Fibroblast of skin of abdomen (primary cell): ENCODE measurements at places on chromosomes 12 and 14.

GRCh38 chr12:48991247-48992050 lies 7.7 kb downstream of the DDN start:
- DNase-seq = no peak

DNA sequence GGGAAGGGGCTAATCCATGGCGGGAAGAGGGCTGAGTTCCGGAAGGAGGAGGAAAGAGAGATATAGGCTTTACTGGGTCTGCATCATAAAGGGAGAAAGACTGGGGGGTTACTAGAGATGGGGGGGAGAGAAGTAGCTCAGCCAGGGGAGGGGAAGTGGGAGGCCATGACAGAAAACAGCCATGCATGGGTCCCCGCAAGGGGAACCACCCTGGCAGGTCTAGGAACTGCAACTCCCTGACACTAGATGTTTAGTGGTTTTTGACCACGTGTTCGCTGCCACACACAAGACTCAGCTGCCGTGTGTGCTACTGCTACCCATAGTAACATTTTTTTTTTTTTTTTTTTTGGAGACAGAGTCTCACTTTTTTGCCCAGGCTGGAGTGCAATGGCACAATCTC lies 145.0 kb downstream of the RIMBP2 start:
- DNase-seq = no peak

DNA sequence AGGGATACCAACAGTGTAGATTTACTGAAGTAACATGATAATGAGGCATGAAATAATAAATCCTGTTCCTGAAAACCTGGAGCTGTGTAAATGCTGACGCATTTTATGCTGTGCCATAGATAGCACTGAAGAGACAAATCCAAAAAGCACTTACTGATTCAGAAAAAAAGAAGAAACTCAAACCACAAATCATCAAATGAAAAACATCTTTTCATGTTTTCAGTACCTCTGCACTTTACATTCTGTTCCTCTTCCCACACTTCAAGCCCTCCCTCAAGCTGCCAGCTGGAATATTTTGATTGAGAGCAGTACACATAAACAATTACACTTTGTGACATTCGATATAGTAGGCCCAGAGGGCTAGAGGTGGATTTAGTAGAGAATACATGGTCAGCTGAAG lies 362.3 kb downstream of the NAV3 start:
- peak; percentile 69 for DNase-seq

- no peak for DNase-seq
These were observed 20.8 kb downstream of the FAM222A start for GRCh38 chr12:109734219-109735000.

DNA sequence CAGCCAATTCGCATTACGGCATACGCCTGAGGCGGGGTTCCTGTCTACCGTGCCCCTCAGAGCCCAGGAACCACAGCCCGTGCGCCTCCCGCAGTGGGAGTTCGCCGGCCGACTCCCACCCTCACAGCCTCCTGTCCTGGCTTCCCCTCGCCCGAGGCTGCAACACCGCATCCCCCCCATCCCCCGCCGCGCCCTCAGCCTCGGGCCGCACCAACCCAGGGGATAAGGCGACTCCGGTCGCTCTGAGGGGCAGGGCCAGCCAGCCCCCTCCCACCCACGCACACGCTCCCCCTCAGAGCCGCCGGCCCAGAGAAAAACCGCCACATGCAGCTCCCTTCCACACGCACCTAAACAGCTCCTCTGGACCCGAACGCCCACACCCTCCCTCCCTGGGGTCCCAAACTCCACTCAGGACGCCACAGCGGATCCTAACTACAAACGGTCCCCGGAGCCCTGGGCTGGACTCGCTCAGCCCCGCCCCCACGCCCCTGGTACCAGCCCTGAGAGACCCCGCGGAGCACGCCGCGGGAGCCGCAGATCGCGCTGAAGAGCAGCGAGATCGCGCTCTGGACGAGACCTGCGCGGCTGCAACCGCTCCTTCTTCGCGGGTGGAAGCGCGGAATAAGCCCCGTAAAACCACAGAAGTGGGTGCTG lies at the start of gene C14orf39:
TSS of gene C14orf39 (minus strand) at position 466 of the 654 bp plus-strand sequence. CDS start 985 bp downstream, outside the sequence.
- peak; percentile 50 for DNase-seq

GRCh38 chr12:100953677-100954076 lies 159.1 kb downstream of the ANO4 start:
- no peak for DNase-seq

DNA sequence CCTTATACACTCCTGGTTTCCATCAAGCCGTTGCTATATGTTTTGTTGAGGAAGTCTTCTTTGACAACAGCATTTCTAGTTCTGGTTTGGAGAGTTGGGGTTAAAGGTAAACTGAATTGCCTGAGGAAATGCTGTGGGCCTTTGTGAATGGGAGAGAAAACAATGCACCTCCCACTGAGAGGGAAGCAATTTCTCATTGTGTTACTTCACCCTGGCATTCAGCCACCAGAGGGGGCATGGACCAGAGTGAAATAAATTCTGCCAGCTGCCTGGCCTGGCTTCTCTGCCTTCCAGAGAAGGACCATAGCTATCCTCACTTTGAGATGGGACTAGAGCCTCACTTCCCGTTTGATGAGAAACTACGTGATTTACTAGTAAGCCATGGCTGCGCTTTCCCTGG lies 475.3 kb downstream of the EGLN3 start:
- DNase-seq = peak; percentile 21

DNA sequence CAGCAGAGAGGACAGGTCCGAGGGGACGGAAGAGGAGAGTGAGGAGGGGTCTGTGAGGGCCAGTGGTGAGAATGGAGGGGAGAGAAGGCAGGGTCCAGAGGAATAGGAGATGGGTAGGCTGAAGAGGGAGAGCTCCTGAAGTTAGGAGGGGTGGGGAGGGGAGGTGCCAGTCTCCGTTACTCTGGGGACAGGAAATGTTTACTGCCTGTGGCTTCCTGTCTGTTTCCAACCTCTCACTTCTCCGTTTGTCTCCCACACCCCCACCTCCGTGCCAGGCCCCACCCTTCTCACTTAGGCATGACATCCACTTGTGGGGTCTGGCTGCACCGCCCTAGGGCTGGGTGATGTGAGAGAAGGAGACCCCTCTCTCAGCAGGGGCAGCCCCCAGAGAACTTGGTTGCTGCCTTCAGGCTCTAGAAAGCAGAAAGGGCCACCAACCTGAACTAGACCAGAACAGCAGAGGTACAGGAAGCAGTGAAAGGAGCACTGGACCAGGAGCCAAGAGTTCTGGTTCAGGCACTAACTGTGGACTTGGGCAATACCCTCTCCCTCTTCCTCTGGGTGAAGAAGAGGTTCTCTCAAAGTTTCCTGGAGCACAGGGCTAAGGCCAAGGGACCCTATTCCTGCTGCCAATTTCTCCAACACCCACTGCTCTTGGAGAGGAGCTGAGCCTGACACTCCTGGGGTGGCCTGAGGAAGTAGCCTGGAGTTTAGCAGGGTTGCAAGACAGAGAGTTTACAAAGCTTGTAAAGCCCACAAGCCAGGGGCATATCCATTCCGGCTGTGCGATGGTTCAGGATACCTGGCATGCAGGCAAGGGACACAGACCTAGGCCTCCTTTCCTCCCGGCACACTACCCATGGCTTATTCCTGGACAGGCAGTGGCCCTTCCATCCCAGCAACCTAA lies 5.5 kb downstream of the ITGA5 start:
- DNase-seq = no peak

DNA sequence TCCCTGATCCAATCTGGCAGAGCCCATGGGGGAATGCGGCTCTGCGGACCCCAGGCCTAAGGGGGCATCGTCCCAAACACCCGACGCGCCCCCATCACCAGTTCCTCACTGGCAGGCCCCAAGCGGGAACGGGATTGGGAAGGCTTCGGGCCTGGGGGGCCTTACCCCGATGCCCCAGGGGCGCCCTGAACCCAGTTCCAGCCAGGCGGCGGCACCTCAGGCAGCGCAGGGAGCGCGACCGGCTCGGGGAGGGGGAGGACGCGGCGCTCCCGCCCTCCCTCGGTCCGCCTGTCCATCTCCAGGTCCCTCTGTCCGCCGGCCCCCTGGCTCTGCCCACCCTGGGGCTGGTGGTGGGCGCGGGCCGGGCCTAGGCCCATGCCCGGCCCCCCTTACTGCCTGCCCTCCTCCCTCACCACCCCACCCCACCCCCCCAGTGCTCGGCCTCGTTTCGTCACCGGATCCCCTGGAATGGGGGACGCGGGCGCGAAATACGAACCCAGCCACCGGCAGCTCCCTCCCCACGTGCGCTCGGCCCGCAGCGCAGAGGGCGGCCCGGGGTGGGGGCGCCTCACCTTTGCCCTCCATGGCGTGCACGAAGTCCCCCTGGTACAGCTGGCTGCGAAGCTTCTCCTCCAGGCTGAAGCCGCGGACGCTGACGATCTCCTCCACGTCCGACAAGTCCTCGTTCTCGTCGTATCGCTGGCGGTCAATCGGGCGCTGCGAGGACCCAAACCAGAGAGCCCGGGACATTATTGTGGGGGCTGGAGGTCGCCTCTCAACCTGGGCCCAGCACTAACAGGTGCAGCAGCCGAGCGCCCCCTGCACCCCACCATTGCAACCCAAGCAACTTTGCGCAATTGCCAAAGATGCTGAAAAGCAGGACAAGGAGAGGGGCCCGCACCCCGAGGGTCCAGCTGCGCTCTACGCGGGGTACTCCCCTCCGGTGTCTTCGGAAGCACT lies 2.3 kb downstream of the KDM2B start:
- DNase-seq = peak; percentile 52

GRCh38 chr12:16189849-16190248 lies 87.6 kb downstream of the SLC15A5 start:
- DNase-seq = peak; percentile 4

DNA sequence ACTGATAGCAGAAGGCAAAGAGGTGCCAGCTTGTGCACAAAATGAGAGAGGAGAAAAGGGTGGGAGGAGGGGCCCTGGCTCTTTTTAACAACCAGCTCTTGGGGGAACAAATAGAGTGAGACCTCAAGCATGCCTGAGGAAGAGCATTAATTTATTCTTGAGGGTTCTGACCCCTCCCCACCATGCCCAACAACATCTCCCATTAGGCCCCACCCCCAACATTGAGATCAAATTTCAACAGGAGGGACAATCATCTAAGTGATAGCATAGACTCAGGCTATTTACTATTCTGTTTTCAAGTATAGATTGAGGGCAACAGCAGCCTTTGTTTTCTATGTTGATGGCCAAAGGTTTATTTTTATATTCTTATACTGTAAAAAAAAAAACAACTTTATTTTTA lies 59.7 kb downstream of the FUT8 start:
- DNase-seq = no peak

GRCh38 chr12:103758310-103759089 lies 82.5 kb downstream of the NT5DC3 start:
- no peak for DNase-seq
